NCI-H446 (cell line): ENCODE measurements at places on chromosomes 12 and 14.
A peak's percentile ranks its signal among the peaks of the same experiment; 100 is the strongest.

- DNase-seq, result no peak
Measured at GRCh38 chr12:130145731-130146130, 16.5 kb upstream of the FZD10 start.

- no peak for DNase-seq
Measured at GRCh38 chr12:52024845-52025230, 18.1 kb downstream of the TAMALIN start.

DNA sequence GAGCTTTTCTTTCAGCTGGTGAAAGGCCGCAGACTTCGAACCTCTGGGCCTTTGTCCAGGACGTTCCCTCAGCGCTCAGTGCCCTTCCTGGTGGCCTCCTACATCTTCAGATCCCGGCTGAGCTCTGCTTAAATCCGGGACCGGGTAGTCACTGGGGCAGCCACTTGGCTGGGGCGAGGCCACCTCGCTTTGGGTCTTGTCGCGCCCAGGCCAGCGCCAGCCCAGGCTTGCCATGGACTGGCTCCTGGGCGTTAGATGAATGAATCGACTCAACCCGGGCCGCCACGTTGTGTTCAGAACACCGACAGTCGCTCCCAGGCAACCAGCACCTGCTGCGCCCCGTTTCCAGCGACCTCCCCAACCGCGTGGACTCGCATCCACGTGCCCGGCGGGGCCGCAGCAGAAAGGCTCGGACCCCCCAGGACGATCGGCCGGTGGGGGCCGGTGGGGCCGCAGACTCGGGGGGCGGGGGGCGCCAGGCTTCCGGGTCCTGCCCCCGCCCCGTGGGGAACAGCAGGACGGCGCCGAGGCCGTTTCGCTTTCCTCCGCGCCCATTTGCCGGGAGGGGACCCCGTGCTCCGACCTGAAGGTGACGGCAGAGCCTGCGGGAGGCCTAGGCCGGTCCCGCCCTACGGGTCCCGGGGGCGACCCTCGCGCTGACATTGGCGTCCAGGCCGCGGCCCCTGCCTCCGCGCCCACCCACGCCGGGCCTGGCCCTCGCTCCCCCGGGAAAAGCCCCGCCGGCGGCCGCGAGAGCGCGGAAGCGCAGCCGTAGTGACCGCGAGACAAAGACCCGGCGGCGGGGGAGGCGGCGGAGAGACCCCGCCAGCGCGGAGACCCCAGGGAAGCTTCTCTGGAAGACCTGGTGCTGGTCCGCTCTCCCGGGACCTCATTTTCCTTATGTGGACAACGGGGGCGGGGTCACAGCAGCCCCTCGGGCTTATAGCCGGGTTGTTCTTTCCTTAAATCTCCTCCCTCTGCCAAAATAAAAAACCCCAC is 37.3 kb upstream of the RCOR1 start:
- DNase-seq, result no peak

DNA sequence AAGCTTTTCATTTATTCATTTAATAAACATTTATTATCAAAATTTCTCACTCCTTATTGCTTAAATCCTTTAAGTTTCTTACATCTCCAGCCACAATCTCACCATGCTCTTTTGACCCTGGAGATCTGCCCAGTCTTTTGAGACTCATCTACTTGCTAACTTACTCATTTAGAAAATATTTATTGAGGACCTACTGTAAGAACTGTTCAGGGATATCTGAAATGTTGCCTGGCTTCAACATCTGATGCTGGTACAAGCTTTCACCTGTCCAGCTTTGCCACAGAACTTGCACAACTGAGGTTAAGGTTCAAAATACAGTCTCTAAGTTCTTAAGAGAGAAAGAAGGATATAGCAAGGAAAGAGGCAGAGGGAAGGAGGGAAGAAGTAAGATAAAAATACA is 17.5 kb upstream of the GXYLT1 start:
- DNase-seq, result no peak

DNA sequence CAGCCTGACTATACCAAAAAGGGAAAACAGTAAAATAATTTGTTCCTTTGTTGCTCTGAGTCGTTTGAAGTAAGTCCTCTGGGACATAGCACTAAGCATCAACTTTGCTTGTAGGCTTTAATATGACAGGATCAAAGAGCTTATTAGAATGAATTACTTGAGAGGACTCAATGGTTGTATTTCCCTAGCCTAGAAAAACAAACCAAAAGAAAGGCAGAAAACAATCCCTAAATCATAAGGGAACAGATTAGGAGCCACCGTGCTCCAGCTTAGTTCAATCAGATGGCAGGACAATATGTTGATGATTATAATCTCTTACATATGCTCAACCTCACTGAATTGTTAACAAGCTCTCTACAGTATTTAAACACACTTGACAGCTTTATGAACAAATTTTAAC is 988.4 kb downstream of the FLRT2 start:
- DNase-seq, result no peak

DNA sequence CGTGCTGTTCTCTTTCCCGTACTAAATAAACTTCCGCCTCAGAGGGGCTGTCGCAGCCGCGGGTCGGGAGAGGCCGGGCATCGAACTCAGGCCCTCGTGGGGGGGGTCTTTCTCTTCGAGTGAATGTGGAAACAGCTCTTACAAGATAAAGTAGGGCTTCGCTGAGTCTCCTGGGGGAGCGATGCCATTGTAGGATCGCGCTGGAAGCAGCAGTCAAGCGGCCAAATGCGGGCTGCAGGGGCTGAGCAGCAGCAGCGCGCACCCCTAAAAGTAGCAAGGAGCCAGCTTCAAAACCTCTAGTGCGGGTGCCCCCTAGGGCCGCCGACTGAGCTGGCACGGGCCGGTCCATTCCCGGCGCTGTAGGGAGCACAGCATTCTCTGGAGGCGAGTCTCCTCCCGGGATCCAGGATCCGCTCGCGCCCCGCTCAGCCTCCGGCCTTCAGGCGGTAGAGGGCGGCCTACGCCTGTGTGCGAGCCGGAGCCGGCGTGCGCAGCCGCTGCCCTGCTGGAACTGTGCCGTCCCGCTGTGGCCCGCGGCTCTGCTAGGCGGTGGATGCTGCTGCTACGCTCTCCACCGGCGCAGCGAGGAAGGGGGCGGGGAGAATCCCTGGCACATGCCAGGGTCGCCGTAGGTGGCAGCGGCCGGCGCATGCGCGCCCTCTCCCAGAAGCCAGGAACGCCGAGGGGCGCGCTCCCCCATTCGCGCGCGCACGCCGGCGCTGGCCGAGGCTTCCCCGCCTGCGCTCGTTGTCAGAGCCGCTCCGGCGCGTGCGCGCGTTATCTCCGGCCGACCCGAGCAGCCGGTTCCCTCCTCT is at the start of gene FUT8:
FUT8 (plus strand) TSS at position 699 of the 815 bp plus-strand sequence. CDS start 148,834 bp downstream, outside the sequence.
- peak; percentile 94 for DNase-seq

GRCh38 chr12:24109381-24110039 is 160.0 kb upstream of the SOX5 start:
- DNase-seq, result peak; percentile 34

- DNase-seq, result no peak
Measured at GRCh38 chr12:111413442-111414086, 7.8 kb downstream of the SH2B3 start.

DNA sequence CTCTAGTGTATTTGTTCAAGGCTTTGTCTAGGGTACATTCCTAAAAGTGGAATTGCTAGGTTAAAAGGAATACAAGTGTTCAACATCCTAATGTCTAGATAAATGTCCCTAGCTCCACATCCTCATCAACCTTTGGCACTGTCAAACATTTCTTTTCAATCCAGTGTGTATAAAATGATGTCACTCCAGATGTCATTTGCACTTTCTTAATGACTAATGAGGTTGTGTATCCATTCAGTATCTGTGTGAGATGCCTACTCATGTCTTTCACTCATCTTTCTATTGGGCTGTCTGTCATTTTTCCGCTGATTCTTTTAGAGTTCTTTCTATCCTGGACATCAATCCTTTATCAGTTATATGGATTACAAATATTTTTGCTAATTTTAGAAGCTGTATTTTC is 43.3 kb downstream of the ARMH4 start:
- DNase-seq, result no peak

GRCh38 chr14:89429199-89430181 is 12.5 kb upstream of the FOXN3 start:
- peak; percentile 72 for DNase-seq

GRCh38 chr14:99063620-99064225 is 208.3 kb downstream of the BCL11B start:
- DNase-seq, result no peak
